ENCODE measurements at places on chromosomes 13 and 19. TPM values are rescaled to one million over a fixed set of nuclear protein-coding genes. Genes with fewer than 3 reads are reported as not detected.

Gene CRX
- total RNA-seq = not detected

DNA sequence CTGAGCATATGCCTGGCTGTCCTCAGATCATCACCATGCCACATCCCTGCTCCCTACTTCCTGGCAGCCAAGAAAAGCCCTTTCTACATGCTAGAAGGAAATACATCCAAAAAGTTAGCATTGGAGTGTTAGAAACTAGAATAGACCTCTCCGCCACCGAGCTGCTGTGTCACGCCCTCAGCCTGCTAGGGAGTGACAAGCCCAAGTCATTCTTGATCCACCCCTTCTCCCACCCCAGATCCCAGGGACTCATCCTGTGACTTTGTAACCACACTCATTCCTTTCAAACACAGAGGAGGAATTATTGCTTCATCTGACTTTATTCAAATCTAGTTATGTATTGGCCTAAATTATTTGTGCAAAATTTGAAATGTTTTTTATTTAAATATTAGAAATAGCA is 45.3 kb downstream of the POLR1D start:
- H3K27me3 ChIP-seq = no peaks in the 10 kb centered on the region
- H3K4me3 ChIP-seq = no peak overlapping the region
- DNase-seq = no peak
- H3K27ac ChIP-seq = no peak overlapping the region
- H3K36me3 ChIP-seq = peaks cover 2% of the 10 kb centered on the region

Gene OR10H2
- not detected for total RNA-seq

- no peak overlapping the region for H3K4me3 ChIP-seq
- H3K36me3 ChIP-seq = peaks cover 3% of the 10 kb centered on the region
- no peak overlapping the region for H3K27ac ChIP-seq
- no peaks in the 10 kb centered on the region for H3K27me3 ChIP-seq
- DNase-seq = peak; percentile 62
- no peaks in the 10 kb centered on the region for H3K4me1 ChIP-seq
Measured at GRCh38 chr19:17671906-17672305, 16.2 kb downstream of the UNC13A start.

Data from H1 (cell line).